ENCODE measurements at places on chromosomes 5 and 9.

- no peak for DNase-seq
These were observed 711 bp downstream of the MRPL50 start for GRCh38 chr9:101397746-101398067.

- DNase-seq: no peak
These were observed 38.2 kb upstream of the SLCO6A1 start for GRCh38 chr5:102537011-102537410.

- no peak for DNase-seq
These were observed 89.5 kb downstream of the ADAMTS2 start for GRCh38 chr5:179255527-179256327.

DNA sequence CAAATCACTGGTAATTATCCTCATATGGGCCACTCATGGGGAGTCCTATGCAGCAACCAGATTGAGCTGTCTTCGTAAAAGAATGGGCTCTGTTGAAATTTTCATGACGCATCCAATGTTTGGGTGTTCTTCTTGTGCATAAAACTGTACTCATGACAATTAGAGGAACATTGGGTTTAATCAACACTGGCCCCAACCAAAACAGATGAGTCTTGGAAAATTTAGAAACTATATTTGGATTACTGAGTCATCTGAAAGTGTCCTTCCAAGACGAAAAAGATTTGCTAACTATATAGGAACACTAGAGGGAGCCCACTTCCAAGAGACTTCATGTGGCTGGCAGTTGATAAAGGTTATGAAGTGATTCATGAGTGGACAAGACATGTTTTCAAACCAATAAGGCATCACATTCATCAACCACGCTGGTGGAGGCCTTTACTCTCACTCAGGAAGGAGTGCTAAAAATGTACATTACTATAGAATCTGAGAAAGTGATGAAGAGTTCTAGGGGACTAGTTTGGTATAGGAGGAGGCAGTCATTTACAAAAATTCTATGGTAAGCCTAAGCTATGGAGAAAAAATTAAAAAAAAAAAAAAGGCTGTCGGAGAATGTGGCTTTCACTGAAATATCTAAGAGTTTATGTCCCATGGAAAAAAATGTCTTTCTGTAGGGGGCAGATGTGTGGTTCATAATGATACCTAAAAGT lies 313.5 kb downstream of the PRDM9 start:
- no peak for DNase-seq

- no peak for DNase-seq
These were observed 6.8 kb upstream of the TIFAB start for GRCh38 chr5:135458921-135459331.

- no peak for DNase-seq
These were observed 189.7 kb upstream of the SGCD start for GRCh38 chr5:156137071-156137869.

DNA sequence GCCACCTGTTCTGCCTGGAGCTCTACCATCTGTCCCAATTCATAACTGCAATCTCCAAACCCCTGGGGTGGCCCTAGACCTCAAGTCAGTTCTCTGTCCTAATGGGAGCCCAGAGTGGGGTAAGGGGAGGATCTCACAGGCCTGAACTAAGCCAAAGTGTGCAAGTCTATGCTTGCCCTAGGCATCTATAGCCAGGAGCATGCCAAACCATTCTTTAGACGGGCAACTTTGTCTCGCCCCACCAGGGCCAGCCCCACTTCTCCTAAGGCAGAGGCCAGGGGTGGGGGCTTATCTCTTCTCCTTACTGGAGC lies 3.3 kb downstream of the ACSL6 start:
- no peak for DNase-seq

DNA sequence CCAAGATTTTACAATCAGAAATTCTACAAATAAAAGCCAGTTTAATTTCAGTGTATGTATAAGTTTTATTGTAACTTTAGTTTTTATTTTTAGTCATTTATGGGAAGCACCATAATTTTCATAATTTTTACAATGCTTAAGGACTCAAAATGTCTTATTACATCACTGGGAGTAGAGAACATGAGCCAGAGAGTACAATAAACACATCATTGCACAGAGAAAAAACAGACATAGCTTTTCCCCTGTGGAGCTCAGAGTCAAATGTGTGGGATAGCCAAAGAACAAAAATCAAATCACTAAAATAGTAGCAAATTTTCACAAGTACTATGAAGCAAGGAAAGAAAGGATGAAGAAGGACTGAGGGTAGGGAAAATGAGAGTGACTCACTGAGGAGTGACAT lies 5.5 kb upstream of the JAKMIP2 start:
- DNase-seq: no peak

DNA sequence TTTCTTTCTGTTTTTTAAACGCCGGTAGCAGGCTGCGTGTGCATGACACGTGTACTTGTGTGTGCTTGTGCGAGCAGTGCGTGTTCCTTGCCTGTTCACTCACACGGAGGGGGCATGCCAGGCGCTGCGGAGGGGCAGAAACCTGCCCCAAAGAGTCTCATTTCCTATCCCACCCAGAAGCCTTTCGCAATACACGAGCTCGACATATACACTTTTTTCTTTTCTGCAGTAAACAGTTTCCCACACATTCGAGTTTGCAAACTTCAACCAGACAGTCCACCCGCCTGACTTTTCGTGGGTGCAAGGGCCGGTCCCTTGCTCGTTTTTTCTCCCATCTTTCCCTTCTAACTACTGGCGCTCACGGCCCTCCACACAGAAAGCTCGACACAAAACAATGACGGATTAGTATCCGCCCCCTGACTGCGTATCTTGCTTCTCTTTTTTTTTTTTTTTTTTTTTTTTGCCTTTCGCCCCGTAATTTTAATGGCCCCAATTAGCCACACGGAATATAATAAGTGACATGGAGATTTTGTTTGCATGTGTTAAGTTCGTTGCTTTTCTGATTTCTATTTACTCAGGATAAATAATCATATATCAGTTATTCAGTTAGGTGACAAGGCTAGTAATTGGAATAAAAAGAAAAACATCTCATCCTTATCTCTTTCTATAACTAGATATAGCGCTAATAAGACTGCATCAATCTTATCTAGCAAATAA lies 5.3 kb upstream of the OTP start:
- no peak for DNase-seq

DNA sequence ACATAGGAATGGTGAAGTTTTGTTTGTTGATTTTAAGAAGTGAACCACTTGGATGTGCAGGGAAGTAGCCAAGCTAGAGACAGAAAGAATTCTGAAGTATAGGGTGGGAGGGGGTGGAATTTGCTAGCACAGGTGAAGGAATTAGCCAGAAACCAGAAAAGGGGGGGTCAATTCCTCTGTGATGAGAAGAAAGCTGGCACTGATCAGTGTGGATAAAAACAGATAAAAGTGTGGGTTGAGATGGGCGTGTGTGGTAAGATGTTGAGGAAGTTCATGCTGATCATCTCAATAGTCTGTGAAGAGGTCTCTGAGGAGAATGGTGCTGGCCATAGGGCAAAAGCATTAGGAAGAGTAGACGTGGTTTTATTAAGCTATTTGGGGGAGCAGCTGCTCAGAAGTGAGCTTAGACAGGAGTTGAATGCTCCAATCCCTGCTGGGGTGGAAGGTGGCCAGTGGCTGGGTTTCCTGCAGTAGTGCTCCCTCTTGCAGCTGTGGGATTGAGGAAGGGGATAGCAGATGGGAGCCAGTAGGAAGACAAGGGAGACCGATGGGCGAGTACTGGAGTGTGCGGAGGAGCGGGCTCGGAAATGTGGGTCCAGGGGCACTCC lies 88.7 kb upstream of the ELL2 start:
- no peak for DNase-seq

GRCh38 chr9:133088146-133088750 lies 26.5 kb downstream of the CEL start:
- no peak for DNase-seq

DNA sequence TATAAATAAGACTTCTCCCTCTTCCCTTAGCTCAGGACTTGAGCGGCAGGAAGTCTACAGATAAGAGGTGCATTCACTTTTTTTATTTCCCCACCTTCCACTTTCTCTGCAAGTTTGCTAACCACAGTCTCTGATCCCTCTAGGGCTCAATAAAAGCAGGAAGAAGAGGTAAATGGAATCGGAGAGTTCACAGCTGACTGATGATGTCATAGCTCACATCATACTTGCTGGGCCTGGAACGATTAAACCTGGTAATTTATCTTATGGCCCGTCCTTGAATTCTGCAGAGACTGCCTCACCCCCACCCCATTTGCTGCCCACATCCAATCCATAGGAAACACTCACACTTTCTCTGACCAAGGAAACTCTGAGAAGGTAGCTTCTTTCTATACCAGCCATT lies 62.9 kb downstream of the DRD1 start:
- DNase-seq: no peak

DNA sequence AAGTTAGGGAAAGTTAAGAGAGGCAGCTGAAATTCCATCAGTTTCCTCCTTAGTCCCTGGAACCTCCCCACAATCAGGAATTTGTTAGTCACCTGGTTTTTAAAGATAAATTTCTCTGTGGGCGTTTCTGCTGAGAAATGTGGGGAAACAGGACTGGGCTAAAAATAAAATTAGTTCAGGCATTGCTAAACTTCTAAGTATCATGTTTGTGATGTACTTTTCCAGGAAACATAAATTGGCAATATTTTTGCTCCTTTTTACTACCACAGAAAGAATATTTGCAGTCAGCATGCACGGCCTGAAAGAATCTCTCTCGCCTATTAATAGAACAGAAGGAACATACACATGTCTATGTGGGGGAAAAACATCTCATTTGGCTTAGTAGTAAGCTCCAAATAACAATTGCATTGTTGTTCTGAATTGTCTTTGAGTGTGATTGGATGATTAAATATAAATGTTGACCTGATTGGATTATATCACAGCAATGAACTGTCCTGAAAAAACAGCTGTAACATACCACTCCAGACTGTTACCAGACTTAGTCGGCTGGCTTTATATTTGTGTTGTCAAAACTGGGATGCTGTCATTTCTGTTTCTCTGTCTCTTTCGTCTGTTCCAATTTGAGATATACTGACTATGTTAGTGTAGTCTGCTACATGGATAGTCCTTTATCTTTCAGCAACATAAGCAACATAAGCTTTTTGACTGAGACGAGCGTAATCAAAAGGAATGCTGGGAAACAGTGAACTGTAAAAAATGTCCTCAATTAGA lies 12.9 kb downstream of the TJP2 start:
- DNase-seq: no peak

DNA sequence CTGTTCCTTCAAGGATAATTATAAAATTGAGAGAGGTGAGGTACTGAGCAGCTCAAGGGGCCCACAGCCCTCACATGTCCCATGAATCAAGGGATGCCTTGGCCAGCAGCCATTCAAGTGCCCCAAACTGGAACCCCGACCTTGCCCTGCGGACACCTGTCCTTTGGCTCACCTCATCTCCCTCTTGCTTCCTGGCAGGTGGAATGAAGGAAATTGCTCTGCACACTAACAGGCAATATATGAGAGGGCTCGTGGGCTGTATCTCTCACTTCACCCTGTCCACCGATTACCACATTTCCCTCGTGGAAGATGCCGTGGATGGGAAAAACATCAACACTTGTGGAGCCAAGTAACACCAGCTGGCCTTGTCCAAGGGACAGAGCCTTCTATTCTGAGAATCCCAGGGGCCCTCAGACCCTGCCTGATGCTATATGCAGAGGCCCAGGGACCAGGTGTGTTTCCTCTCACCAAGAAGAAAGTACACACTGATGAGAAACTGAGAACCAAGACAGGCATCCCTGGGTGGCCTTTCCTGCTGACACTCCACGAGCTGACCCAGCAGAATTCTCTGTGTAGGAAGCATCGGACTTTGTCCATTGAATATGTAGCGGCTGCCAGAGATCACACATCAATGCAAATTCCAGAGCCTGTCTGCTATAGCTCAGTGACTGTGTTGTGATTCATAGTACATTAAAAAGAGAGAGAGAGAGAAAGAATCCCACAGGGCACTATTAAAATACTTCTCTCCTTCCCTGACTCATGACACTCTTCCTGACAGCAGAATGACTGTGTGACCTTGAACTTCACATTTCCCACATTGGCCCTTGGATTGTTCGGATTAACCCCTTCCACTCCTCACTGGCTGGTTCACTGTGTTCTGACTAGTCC lies 92.6 kb downstream of the LIFR start:
- DNase-seq: no peak

- no peak for DNase-seq
These were observed 615.2 kb downstream of the PTPRD start for GRCh38 chr9:9997585-9997984.

GRCh38 chr9:112094948-112095681 lies 80.0 kb downstream of the SUSD1 start:
- DNase-seq: no peak

DNA sequence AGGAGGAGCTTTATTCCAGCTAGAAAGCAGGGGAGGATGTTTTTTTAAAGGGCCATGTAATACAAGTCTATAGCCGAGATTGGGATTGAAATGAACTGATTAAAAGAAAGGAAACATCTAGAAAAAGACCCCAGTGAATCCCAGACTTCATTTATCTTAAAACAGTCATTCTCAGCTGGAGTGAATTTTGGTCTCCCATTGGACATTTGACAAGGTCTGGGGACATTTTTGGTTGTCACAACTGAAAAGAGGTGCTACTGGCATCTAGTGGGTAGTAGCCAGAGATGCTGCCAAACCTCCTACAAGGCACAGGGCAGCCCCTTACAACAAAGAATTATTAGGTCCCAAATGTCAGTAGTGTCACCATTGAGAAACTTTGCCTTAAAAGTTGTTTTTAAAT lies 16.3 kb upstream of the SPINK4 start:
- DNase-seq: no peak

GRCh38 chr9:15018096-15018637 lies 107.9 kb upstream of the FREM1 start:
- no peak for DNase-seq

GRCh38 chr9:133260334-133261102 lies 14.5 kb downstream of the ABO start:
- DNase-seq: no peak

GRCh38 chr9:79567671-79568098 lies 4.1 kb upstream of the TLE4 start:
- DNase-seq: no peak

DNA sequence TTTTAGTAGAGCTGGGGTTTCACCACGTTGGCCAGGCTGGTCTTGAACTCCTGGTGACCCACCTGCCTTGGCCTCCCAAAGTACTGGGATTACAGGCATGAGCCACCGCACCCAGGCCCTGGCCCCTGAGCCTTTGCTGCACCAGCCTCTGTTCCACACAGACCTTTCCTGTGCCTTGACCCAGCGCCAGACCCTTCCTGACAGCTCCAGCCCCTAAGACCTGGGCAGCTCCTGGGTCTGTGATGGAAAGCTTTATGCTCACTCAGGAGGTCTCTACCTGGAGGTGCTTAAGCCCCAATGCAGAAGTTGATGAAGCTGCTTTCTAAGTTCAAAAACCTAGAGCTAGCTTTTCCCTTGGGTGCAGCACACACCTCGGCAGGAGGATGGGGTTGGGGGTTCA lies 58.8 kb upstream of the NEK6 start:
- no peak for DNase-seq

DNA sequence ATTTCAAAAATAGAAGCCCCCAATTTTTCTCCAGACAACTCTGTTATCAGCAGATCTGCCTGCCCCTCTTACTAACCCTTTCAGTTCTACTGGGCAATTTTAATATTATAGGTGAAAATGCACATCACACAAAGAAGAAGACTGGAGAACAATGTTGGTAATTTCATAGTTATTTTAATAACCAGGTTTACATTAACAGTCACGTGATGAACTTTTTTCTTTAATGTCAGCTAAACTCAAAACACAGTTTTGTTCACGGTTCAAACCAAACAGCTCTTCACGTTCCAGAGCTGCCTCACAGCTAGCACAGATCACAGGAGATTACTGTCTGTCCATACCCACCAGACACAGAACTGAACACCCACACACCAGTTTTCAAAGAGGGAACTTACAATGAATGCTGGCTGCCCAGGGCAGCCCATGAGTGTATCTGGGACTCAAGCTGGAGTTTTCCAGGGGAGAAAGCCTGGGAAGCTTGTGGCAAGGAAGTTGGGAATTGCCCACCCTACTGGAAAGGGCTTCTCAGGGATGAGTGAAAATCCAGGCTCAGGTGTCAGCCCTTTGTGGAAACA lies 119.1 kb downstream of the DPYSL3 start:
- no peak for DNase-seq

All from CD4-positive, alpha-beta T cell treated with Interleukin-17A for 1 hour (primary cell).